ENCODE measurements at places on chromosomes 4 and X.

DNA sequence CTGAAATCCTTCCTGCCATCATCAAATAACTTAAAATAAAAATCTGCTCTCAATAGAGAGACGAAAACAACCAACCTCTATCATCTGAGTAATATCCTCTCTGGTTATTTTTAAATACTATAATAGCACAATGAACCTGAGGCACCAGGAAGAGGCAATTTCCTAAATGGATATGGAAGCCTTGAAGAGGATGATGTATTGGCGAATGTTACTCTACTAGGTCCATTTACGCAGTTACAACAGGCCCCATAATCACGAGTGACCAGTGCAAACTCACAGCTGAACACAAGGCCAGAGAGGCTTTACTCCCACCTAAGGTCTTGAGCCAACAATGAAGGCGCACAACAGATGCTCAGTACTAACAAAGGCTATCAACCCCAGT lies 678.8 kb upstream of the NR3C2 start:
- DNase-seq = no peak

DNA sequence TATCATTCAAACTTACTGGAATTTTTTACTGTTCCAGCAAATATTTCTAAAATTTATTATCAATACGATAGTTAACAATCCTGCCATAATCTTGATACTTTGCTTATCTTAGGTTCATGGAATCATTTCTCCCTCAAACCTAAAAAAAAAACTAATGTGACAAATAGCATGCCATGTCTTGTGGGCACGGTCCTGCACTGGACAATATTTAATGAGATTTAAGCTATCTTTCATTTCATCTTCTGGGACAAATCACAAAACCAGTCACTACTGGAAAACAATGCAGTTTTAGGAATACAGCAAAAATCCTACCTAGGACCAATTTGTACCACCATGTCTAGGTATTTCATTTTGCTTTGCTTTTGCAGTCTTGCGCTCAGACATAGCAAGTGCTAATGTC lies 93.7 kb downstream of the FRYL start:
- no peak for DNase-seq

- peak; percentile 79 for DNase-seq
These were observed 20.4 kb downstream of the SLC25A53 start for GRCh38 chrX:104136241-104137019.

DNA sequence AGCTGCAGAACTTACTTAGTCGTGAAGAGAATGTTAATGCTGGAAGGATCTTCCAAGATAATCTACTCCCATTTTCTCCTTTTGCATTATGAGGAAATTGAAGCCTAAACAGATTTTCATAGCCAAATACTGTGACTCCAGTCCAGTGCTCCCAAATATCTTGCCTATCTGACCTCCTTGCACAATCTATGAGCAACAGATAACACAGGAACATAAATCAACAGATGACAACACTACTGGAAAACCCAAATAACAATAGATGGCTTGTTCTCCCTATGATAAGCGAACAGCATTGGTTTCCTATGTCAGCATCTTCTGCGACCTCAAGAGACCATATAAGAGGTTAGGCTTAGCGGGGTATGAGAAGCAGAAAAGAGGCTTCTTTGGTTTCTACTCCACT lies 88.0 kb downstream of the CORIN start:
- DNase-seq = no peak

GRCh38 chrX:100658941-100659381 lies 15.0 kb downstream of the SRPX2 start:
- DNase-seq = no peak

- no peak for DNase-seq
These were observed 263.0 kb downstream of the UNC5C start for GRCh38 chr4:95285797-95286196.

DNA sequence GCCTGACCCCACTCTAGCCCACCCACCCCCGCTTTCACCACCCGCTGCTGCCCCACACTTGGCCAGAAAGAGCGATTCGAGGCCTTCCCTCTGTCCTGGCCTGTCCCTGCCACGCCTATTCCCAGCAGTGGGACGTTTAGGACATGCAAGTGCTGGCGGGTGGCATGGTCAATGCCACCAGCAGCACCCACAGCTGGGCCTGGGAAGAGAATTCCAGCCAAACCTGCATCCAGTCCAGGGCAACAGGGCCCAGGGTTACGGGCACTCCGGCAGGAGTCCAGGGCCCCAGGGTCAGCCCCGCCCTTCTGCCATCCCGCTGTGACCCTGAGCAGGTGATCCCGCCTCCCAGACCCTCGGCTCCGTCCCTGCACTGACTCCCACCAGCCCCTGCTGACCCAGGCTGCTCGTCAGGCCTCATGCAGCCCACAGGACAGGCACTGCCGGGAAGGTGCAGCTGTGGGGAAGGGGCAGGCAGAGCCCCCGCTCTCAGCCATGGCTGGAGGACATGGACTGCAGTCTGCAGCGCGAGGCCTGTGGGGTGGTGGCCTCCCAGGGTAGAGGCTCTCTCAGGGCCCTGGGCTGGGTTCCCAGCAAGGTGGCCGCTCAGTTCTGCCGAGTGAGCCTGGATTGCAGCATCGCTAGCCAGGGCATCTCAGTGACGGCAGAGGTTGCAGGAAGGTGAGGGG lies 6.8 kb upstream of the HTRA3 start:
- DNase-seq = no peak

DNA sequence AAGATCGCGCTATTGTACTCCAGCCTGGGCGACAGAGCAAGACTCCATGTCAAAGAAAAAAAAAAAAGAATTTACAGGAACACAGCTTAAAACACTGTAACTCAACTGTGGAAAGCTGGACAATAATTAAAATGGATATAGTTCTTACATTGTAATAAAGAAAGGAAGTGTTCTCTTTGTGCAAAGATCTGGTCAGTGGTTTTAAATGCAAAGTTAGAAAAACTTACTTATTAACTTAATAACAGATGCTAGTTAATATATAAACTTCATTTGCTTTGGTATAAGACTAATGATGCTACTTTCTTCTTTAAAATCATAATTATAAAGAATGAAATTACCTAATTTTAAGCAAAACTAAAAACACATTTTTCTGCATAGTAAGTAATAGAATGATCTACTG lies 2024.1 kb upstream of the TENM3 start:
- no peak for DNase-seq

DNA sequence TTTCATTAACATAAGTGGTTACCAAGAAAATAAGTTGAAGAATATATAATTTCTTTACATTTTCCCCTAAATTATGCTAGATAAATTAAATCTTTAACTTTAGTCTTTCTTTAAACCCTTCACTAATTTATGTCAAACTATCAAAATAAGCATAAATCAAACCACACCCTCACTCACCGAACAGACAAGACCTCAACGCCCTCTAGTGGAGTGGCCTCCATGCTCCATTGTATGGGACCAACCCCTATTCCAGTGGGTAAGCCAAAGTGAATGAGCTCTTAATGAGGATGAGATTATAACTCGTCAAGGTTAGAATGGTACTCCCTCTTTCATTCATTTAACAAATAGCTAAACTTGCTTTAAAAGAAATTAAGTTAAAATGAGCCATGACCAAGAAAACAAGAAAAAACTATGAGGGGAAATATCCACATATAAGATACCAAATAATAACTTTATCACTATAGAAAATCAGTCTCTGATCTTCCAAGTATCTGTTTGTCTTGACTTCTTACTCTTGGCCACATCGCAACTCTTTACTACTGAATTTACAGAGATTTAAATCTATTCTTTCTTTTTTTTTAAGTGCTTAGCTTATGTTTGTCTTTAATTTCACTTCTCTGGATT lies 15.6 kb upstream of the BBS12 start:
- DNase-seq = no peak

- DNase-seq = no peak
These were observed 34.9 kb upstream of the ANXA10 start for GRCh38 chr4:168057412-168057811.

DNA sequence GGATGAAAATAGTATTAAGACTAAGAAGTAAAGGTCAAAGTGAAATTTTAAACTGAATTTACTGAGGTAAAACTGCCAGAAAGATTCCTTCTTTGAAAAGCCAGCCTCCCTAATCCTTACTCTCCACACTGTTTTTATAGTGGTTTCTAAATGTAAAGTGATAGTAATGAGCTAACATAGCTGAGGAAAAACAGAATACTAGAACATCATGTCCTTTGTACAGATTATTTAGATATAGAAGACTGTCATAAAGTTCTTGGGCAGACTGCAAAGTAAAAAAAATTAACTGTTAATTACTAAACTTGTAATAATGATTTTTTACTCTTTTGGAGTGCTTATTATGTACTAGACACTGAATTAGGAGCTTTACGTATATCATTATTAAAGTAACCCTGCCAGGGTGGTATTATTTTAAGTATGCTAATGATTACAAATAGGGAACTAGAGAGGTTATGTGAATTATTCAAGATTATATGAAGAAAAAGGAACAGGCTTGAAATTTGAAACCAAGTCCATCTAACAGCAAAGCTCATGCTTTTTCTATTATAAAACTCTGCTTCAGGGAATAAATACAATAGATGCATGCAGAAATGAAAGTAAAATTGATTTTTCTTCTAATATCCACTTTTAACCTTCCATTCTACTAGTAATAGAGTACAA lies 150.5 kb downstream of the TBCK start:
- no peak for DNase-seq

- no peak for DNase-seq
These were observed 1826.0 kb downstream of the STIM2 start for GRCh38 chr4:28686618-28687017.

GRCh38 chrX:129772796-129773431 lies 6.8 kb upstream of the SASH3 start:
- DNase-seq = no peak

All from AG04450 (cell line).